NCI-H1417 treated with DMSO at 0.1 percent for 48 hours (cell line): ENCODE measurements at places on chromosomes 16 and 17.

- no peak for DNase-seq
These were observed 5.4 kb upstream of the HAP1 start for GRCh38 chr17:41739661-41740352.

DNA sequence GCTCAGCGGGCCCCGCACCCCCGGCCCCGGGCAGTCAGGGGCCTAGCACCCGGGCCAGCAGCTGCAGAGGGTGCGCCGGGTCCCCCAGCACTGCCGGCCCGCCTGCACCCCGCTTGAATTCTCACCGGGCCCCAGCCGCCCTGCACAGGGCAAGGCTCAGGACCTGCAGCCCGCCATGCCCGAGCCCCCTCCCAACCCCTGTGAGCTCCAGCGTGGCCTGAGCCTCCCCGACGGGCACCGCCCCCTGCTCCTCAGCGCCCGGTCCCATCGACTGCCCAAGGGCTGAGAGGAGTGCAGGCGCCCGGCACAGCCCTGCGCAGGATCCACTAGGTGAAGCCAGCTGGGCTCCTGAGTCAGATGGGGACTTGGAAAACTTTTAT lies 1.7 kb upstream of the BRCA1 start:
- no peak for DNase-seq

- no peak for DNase-seq
These were observed 134.9 kb downstream of the MSI2 start for GRCh38 chr17:57391076-57391825.

GRCh38 chr16:3188925-3189825 lies 1.2 kb downstream of the OR1F1 start:
- DNase-seq: no peak

DNA sequence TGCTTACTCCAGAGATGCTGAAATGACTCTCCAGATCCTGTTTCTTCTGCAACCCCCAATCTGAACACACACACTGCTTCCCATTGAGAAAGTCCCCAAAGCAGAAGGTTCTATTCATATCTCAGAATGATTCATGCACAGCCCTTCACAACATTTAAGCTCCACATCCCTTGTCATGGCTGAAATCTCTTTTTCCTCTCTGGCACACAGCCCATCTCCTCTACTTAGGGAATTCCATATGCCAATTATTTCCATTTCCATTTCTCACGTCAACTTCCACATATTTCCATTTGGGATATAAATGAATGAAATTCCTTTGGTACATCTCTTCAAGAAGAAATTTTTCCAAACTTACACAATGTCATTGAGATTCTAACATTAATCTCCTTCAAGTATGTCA lies 119.6 kb downstream of the CDH11 start:
- DNase-seq: no peak
